ENCODE measurements at places on chromosomes 12 and 14.

DNA sequence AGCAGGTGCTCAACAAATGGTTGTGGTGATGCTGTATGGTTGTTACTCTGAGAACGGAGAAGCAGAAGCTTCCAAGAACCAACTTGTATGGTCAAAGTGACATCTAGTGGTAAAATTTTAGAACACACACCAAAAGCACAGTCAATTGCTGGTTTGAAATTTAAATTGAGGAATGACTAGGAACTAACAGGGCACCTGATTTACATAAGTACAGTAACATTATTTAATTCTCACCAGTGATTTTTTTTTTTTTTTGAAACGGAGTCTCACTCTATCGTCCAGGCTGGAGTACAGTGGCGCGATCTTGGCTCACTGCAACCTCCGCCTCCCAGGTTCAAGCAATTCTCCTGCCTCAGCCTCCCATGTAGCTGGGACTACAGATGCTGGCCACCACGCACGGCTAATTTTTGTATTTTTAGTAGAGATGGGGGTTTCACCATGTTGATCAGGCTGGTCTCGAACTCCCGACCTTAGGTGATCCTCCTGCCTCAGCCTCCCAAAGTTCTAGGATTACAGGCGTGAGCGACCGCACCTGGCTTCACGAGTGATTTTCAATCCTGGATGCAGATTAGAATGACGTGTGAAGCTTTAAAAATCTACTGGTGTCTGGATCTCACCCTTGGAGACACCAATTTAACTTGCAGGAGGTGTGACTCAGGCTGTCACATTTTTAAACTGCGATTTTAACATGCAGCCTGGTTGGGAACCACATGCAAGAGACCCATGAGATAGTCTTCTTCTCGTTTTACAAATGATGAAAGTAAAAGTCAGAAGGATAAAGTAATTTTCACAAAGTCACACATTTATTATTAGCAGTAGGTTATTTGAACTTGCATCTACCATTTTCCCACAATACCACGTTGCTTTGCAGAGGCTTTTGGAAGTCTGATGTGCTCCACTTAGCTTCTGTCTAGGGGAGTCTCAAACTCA is 14.1 kb upstream of the NUMB start:
- DNase-seq = no peak

DNA sequence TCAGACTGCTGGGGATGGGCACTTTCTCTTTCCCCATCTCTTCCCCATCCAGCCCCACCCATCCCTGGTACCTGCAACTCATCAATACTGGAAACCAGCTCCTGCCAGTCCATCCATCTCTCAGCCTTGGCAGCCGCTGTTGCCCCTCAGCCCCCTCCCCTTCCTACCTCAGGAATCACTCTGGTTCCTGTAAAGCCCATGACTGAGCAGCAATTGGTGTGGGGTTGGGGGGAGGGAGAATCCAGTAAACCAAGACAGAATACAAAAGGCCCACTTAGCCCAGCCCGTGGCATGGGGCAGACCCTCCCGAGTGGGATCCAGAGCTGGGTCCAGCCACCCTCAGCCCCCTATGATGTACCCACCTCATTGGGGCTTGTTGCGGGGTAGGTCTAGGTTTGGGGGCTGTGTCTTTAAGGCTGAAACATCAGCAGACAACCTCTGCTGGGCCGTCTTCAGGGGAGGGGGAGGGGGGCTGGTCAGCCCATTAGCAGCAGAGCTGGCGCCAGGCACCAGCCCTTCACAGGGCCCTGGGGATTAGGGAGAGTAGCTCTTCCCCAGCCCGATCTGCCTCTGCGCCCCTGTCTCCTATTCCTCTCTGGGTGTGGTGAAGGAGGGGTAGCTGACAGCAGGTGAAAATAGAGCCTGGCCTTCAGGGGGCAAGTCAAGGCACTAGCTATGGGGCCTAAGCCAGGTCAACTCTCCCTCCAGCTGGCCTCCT is 702 bp upstream of the PRPH start:
- no peak for DNase-seq

- no peak for DNase-seq
These were observed 25.0 kb downstream of the CREBL2 start for GRCh38 chr12:12636641-12637040.

- DNase-seq = no peak
These were observed 9.4 kb downstream of the HIGD1C start for GRCh38 chr12:50961708-50962107.

DNA sequence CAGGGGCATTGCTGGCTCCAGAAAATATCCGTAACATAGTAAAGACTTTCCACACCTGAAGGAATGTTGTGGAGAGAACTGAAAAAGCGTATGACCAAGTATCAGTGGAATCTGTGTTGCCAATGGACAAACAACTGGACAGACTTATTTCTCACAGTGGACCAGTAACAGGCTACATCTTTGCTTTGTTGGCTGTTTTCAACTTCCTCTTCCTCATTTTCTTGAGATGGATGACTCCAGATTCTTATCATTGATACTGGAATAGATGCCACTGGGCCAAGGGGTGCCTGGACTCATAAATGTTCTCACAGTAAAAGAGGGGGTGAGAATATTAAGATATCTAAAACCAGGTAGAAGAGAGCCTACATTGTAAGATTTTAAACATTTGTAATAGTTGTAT is 6.4 kb downstream of the GAS2L3 start:
- DNase-seq = no peak

DNA sequence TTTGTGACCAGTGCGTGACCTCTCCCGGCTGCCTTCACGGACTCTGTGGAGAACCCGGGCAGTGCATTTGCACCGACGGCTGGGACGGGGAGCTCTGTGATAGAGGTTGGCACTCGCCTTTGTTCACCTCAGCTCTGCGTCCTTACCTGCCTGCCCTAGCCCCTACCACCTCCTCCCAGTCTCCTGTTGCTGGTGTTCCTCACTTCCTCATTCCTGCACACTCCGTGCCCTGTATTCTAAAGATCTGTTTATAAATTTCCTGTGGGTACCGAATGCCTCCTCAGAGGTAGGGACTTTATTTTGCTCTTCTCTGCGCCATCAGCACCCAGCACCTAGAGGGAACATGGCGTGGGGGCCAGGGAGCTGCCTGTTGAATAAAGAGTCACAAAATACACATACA is 2.3 kb downstream of the DLK1 start:
- no peak for DNase-seq

DNA sequence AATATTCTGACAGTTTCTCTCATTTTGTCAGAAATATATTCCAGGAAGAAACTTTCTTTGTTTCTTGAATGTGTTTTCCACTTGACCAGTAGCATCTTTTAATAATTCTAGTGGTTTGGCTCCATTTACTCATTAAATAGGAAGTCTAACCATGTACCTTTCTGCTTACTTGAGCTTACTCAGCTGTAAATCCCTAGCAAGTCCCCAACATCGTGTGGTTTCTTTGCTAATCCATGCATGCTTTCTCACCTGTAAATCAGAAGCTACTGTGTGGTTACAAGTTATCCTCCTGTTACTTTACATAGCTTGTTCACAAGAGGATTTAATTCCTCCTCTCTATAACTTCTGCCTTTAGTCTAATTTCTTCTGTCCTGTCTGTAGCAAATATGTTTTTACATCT is 227.7 kb downstream of the FSCB start:
- no peak for DNase-seq

- DNase-seq = no peak
These were observed 161.6 kb downstream of the CACNA1C start for GRCh38 chr12:2214411-2214810.

GRCh38 chr12:63419154-63419553 is 249.1 kb downstream of the DPY19L2 start:
- no peak for DNase-seq

- no peak for DNase-seq
These were observed 27.5 kb upstream of the MDM1 start for GRCh38 chr12:68359674-68360073.

GRCh38 chr14:56592746-56593544 is 13.3 kb downstream of the TMEM260 start:
- no peak for DNase-seq

DNA sequence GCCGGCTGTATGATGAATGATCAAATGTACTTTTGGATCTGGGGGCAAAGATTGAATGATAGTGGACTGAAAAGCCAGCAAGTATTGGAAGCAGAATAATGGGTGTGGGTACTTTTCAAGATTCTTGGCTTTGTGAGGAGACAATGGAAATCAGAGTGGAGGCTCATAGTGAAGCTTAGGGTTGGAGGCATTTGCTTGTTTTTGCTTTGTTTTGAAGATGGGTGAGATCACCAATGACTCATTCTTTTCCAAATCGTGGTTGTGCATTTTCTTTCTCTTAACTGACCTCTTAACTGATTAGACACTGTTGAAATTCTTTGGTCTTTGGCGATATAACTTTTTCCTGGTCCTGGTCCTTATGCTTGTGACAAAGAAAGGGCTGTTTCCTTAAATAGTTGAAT is 54.4 kb downstream of the PELI2 start:
- DNase-seq = no peak

- no peak for DNase-seq
These were observed 174.1 kb upstream of the PRICKLE1 start for GRCh38 chr12:42763682-42764081.

DNA sequence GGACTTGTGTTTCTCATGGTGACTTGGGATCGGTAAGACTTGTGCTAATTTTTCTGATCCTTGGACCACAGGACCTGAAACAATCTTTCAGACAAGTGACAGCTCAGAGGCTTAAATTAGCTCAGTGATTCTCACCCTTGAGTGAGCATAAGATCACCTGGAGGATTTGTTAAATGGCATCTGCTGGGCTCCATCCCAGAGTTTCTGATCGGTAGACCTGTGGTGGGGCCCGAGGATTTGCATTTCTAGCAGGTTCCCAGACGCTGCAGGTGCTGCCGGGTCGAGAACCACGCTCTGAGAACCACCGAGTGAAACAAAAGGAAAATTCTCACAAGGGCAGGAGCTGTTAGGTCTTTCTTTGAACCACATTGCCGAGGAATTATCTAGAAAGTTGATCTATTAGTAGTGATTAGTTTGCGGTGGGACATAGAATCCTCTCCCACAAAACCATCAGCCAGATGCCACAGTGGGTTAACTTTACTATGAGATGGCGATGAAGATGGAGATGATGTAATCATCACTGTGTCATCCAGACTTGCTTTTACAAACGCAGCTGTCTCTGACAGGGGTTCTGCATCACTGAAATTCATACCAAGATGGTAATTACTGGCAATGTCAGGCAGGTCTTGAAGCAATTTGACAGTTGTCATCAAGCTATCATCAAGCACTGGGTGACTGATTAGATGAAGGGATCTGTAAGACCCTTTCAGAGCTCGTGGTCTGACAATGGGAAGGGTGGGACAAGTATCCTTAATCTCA is 184.0 kb downstream of the AACS start:
- DNase-seq = no peak

DNA sequence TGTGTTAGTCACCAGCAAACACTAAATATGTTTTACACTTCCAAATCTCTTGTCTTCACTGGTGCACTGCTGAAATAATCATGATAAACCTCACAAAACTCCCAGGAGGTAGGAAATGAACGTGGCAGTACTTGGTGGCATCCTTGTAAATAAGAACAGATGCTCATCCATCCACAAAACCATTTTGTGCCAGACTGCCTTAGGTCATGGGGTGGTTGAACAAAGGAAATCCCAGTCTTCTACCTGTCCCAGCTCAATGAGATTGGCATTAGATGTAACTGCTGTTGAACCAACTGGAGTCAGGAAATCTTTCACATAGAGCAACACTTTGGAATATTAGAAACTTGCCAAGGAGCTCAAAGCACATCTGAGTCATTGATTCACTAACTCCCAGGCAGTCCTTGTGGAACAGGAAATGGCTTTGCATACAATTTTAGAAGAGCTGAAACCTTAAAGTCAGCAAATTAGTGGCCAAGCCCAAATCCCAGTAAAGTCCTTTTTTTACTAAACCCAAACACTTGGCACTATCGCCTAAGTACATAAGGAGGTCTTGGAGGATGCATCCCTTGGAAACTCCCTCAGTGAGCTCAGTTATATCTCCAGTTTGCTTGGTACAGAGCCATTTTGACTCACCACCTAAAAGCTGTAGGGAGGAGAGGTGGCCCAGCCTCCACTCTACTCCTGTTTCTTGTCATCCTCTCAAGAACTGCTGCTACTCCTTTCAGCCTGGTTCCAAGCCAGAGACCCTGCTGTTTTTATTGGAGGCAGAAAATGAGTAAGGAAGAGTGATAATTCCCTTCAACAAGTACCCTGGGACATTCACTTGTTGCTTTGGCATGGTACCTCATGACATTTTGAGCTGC is 208.0 kb downstream of the NOVA1 start:
- no peak for DNase-seq

GRCh38 chr12:82688596-82688995 is 1.9 kb downstream of the TMTC2 start:
- no peak for DNase-seq

DNA sequence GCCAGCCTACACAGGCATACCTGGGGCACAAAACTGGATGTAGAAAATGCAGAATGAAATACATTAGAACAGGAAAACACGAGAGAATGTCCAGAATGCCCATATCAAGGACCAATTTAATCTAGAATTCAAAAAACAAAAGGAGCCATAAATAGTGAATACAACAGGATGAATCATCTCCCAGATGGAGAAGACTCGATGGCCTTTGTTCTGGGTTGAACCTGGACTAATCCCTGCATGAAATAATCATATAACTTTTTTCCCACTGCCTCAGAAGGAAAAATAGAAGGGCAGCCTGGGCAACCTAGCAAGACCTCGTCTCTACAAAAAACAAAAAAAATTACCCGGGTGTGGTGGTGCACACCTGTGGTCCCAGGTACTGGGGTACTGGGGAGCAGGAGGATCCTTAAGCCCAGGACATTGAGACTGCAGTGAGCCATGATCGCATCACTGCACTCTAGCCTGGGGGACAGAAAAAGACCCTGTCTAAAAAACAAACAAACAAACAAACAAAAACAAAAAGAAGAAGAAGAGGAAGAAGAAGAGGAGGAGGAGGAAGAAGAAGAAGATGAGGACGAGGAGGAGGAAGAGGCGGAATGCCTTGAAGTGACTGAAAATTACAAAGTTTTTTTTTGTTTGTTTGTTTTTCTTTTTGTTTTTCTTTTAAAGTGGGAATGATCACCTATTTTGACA is 30.3 kb upstream of the NRDE2 start:
- DNase-seq = no peak

GRCh38 chr14:61470261-61470960 is 149.0 kb downstream of the PRKCH start:
- DNase-seq = no peak

- no peak for DNase-seq
These were observed 17.0 kb upstream of the MIS18BP1 start for GRCh38 chr14:45270031-45270430.

DNA sequence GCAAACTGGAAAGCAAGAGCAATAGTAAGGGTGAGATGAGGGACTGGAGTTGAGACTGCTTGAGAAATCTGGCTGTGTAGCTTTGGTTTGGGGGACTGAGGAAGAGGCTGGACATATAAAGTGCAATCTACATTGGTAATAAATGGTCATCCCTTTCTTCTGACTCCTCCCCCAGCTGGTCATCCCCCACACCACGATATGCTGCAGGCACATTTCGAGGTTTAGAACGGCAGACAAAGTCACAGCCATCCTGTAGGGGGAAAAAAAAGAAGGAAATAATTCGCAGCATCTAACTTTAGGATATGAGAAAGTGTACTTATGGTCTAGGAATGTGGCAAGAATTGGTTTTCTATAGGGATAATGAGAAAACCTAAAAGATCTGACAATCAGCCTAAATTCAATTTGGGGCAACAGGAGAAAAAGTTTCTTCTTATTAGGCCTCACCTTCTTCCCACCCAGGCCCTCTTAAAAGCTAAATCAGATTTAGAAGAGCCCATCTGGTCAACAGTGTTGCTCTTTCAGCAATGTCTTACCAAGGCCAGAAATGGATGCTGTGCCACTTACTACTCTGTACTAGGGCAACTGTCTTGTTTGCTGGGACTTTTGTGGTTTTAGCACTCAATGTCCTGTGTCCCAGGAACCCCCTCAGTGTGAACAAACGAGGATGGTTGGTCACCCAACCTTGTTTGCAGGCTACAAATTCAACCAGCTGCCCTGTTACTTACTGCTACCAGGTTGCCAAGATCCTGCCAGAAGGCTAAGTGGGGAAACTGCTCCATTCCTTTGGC is 7.6 kb downstream of the M6PR start:
- DNase-seq = no peak

Data from progenitor cell of endocrine pancreas (in vitro differentiated cells).